ENCODE measurements at places on chromosomes 12 and 14. TPM values are rescaled to one million over a fixed set of nuclear protein-coding genes. Genes with fewer than 3 reads are reported as not detected.

The CLBA1 gene
- total RNA-seq = 0.60 TPM

The PMCH gene
- total RNA-seq = not detected

The KRT79 gene
- not detected for total RNA-seq

The RDH16 gene
- 0.31 TPM for total RNA-seq

The ZNF891 gene
- 2.7 TPM for total RNA-seq

The ZNF605 gene
- total RNA-seq = 12.4 TPM

The KRT5 gene
- total RNA-seq = not detected

All from activated CD4-positive, alpha-beta T cell treated with anti-CD3 and anti-CD28 coated beads, Interleukin-2, amount 10 ng/mL, durations not matched to agents 7 days and 5 days (primary cell).